ENCODE measurements at places on chromosomes 3 and 15. TPM values are rescaled to one million over a fixed set of nuclear protein-coding genes. Genes with fewer than 3 reads are reported as not detected.

CLK3 gene
- total RNA-seq = 51.3 TPM

DNA sequence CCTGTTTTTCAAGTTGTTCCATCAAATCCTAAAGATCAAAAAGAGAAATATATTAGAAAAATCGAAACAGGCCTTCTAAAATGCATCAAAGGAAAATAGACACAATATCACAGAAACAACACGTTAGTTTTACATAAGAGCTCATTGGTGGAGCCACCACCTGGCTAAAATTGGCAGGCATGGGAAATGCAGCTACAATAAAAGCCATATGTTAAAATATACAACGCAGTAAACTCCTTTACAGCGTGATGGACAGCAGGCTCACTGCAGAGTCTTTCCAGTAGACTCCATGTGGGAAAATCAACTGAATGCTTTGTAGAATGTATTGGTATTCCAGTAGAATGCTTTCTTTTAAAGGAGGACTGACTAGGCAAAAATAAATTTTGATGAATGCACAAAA, 40.9 kb upstream of the MYO5C start:
- H3K4me3 ChIP-seq = no peak overlapping the region
- H3K4me1 ChIP-seq = peaks cover 26% of the 10 kb centered on the region
- no peak for DNase-seq
- H3K36me3 ChIP-seq = peaks cover 21% of the 10 kb centered on the region
- no peak overlapping the region for H3K27ac ChIP-seq
- H3K27me3 ChIP-seq = no peaks in the 10 kb centered on the region

IGSF10 gene
- total RNA-seq = 1.2 TPM

GRCh38 chr3:141646760-141647561, 91.1 kb upstream of the RNF7 start:
- no peak overlapping the region for H3K4me3 ChIP-seq
- H3K27ac ChIP-seq = no peak overlapping the region
- peaks cover 3% of the 10 kb centered on the region for H3K27me3 ChIP-seq

DNA sequence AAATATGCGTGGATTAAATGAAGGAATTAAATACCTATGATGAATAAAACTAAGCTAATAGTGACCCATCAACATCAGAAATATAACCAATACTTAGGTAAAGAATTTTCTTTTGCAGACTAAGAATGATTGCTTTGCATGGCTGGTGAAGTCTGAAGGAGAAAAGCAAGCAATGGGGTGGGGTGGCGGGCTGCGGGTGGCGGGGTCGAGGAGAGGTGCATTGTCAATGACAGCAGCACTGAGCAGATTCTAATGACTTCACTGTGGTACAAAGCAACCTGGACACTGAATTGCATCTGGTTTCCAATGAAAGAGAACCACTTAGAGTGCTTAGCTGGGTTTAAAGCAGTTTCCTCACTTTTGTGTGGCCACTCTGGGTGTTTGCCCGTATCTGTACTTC, 171.5 kb upstream of the IL12A start:
- H3K4me1 ChIP-seq = peaks cover 35% of the 10 kb centered on the region
- no peak for DNase-seq
- no peaks in the 10 kb centered on the region for H3K36me3 ChIP-seq

- no peak overlapping the region for H3K4me3 ChIP-seq
- H3K4me1 ChIP-seq = peaks cover 16% of the 10 kb centered on the region
- DNase-seq = no peak
- no peaks in the 10 kb centered on the region for H3K27me3 ChIP-seq
- no peaks in the 10 kb centered on the region for H3K36me3 ChIP-seq
Measured at GRCh38 chr3:60737633-60738399, 513.4 kb downstream of the FHIT start.

DNA sequence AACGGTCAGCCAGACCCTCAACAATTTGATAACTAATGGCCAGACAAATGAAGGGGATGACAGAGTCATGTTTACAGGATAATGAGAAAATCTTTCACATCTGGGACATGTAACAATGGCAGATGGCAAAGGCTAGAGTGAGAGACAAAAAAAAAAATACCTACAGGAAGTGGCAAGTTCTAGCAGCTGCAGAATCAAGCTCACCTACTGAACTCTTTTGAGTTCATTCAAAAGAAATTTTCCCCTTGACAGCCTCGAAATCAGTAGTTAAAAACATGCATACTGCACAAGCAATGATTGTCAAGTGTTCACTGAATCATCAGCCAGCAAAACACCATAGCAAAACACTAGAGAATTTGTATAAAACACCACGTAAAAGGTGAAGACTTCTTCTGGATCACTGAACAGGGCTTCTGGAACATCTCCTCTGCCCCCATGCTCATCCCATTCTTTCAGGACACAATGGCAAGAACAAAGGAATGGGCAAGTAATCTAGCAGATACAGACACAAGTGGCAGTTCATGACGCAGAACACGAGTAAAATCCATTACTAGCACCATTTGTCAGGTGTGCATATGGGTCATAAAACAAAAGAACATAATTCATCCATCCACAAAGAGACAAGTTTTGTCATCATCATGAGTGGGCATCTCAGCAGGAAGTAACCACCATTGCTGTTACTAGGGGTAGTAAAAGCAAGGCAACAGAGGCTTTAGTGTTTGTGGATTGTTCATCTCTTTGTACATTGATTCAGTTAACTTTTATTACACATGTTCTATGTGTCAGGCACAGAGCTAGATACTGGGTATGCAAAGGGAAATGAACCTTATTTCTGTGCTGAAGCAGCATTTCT, 13.8 kb upstream of the KCNMB2 start:
- no peaks in the 10 kb centered on the region for H3K36me3 ChIP-seq
- no peak for DNase-seq
- no peak overlapping the region for H3K4me3 ChIP-seq
- H3K27me3 ChIP-seq = no peaks in the 10 kb centered on the region
- peaks cover 11% of the 10 kb centered on the region for H3K4me1 ChIP-seq

DNA sequence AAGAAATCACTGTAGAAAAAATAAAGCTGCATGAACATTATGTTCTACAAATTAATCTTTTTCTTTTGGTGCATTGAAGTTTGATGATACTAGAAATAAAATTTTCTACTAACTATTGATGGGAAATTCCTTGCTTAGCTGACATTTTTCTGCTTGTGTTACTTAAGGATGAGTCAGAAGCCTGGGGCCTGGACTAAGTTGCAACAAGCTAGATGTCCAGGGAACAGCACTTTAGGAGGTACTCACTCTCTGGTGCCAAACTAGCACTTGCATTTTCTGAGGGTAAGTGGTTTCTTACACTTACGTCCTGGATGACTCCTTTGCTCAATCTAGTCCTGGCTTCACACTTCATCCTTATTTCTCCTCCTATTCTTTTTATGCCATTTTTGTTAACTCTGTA, 945.1 kb downstream of the IGSF11 start:
- no peak overlapping the region for H3K27ac ChIP-seq
- H3K4me3 ChIP-seq = no peak overlapping the region
- no peak for DNase-seq
- no peaks in the 10 kb centered on the region for H3K27me3 ChIP-seq
- H3K4me1 ChIP-seq = no peaks in the 10 kb centered on the region

DNA sequence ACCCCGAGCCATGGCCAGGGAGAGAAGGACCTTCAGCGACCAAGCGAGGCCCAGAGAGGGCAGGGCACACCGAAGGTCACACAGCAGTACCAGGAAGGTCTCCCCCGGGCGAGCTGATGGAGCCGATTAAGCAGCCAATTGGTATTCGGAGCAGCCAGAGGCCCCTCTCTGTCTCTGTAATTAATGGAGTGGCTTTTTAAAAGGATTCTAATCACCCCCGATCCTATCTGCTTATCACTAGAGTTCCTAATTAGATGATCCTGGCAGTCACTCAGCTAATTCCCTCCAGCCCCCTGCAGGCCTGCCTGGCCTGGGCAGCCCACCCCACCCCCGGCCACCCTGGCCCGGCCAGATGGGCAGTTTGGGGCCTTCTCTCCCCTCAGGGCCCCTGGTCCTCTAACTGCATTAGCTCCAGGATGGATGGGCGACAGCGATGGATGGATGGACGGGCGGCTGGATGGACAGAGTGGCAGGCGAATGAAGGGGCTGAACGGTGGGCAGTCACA, 1.6 kb upstream of the DNAJB8 start:
- H3K27ac ChIP-seq = no peak overlapping the region
- peaks cover 2% of the 10 kb centered on the region for H3K36me3 ChIP-seq
- no peaks in the 10 kb centered on the region for H3K4me1 ChIP-seq
- H3K27me3 ChIP-seq = peaks cover 56% of the 10 kb centered on the region
- DNase-seq = no peak
